ENCODE measurements at places on chromosomes 3 and 15.
A peak's percentile ranks its signal among the peaks of the same experiment; 100 is the strongest.

DNA sequence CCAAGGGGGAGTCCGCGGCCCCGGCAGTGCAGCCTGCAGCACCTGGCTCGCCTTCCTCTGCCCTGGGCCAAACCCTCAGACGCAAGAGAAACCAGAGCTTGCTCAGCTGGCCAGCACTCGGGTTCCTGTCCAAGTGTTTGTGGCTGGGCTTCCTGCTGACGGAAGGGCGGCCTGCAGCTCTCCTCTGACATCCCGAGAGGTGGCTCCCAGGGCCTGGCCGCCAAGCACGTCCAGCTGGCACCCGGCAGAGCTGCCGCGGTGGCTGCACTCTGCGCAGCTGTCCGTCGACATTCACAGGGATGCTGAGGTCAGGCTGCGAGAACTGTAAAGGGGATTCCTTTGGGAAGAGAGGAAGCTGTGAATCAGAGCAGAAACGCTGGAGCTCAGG, 85.6 kb downstream of the CPN2 start:
- peak; percentile 99 for DNase-seq

DNA sequence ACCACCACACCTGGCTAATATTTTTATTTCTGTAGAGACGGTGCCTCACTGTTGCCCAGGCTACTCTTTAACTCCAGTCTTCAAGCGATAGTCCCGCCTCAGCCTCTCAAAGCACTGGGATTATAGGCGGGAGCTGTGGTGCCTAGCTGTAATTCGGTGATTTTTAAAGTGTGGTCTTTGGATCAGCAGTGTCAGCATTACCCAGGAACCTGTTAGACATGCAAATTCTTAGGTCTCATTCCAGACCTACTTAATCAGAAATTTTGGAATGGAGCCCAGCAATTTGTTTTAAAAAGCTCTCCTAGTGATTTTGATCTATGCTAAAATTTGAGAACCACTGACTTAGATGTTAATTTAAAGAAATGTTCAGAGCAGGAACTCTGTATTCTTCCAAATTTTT, 51.9 kb downstream of the GOLM2 start:
- DNase-seq, result peak; percentile 69

- DNase-seq, result no peak
These were observed 30.2 kb downstream of the PPP2R3A start for GRCh38 chr3:135995766-135996165.

- peak; percentile 4 for DNase-seq
These were observed 38.9 kb downstream of the C3orf85 start for GRCh38 chr3:109175411-109175810.

DNA sequence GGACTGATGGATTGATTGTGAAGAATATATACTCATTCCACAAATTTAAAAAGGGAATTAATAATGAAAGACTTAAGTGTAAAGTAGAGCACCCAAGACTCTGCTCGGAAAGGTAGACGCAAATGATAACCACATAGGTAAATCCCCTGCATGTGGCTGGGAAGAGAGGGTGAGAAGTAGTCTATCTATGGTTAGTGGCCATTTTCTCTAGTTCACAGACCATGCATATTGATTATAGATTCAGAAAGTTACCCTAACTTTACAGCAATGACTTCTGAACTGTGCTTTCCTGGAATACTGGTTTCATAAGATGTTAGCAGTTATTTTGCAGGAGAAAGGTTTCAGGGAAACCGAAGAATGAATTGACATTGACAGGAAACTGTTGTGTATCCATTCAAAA, 51.7 kb downstream of the CASR start:
- DNase-seq, result no peak

- no peak for DNase-seq
These were observed 1.6 kb upstream of the ABHD6 start for GRCh38 chr3:58235970-58236369.

DNA sequence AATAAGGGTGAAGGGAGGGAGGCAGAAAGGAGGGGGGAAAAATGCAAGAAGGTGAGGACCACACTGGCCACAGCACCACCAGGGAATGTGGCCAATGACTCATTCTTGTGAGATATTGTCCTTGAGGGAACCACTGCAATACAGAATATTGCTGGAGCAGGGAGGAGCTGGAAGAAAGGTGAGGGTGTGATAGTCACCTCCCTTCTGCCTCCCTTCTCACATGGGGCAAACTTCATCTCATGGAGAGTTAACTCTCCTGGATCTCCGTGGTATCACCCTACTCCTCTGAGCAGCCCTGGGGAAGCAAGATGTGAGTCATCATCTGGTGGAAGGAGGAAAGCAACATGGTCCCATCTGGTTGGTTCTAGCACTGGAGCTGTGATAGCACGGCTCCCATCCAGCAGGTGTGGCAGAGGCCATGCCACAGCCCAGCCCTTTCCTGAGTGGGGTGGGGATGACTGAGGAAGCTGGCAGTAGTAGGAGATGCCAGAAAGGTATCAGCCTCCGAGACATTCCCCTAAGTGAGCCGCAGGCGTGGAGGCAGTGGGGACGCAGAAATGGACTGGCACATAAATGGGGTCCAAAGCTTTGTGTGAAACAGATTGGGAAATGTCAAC, 115.9 kb upstream of the LPP start:
- DNase-seq, result no peak

DNA sequence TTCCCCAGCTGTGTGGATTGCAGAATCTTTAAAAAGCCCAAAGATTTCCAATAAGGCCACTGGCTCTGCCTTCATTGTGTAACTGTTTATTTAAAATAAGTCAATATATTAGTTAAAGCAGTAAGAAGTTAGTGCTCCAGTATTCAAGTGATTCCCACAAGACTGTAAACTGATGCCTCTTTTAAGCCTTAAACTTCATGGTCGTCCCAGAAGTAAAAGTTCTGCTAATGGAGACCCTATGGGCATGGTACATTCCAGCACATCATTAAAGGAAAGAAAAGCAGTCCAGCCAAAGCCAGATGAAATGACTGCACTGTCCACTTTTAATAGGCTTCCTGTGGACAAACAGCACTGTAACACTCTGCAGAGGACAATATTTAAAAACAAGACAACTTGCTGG, 512.6 kb downstream of the MECOM start:
- DNase-seq, result no peak

DNA sequence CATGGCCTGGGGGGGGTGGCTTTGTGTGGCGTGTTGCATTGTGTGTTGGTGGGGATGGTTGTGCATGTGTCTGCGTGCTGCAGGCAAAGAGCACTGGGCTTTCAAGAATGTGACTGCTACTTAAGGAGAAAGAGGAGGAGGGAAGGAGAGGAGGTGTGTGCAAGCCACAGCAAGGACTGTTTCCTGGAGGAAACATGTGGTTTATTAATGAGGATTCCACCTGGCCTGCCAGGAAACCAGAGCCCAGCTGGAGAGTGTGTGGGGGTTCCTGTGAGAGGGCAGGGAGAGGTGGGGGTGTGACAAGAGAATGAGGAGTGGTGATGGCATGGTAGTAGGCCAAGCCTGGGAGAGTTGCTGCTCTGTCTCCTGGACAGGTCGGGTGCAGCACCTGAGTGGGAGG, 258.1 kb upstream of the ROPN1 start:
- DNase-seq, result peak; percentile 24

- no peak for DNase-seq
These were observed 5.9 kb upstream of the NGRN start for GRCh38 chr15:90259524-90259923.

DNA sequence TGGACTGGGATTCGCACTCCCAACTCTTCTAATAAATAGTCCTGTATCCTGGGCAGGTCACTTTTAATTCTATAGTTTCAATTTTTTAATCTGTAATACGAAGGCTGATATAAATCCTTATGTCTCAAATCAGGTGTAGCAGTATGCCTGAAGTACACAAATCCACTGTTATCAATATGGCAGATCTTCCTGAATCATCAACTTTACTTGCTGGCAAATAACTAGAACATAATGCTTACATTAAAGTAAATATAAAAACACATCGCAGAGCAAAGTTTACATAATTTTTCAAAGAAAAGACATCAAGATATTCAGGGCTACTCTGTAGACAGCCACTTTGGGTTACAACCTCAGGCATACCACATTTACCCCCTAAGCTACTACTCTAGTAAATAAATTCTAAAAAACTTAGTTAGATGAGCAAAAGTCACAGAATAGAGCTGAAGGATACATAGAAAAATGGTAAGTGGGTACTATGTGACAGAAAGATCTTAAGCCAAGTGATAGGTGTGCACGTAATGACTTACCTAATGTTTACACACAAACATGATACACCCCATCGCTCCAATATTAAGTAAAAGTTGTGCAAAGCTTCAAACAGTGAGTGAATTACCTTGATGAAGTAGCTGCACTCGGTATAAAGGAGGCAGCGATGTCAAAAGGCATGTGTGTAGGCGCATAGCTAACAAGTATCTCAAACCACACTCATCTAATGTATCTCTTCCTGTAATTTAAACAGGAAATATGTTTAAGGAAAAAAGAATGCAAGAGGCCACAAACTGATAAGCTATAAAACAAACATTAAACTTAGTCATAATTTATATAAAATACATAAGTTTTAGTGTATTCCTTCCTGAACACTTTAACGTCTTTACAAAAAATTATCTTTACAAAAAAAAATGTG, 127.9 kb downstream of the DMXL2 start:
- DNase-seq, result peak; percentile 50

- peak; percentile 81 for DNase-seq
These were observed 17.1 kb downstream of the SNX1 start for GRCh38 chr15:64112904-64113303.

- DNase-seq, result no peak
These were observed 101.2 kb upstream of the WNT5A start for GRCh38 chr3:55588146-55588765.

- no peak for DNase-seq
These were observed 88.7 kb downstream of the SEMA6D start for GRCh38 chr15:47806008-47806407.

DNA sequence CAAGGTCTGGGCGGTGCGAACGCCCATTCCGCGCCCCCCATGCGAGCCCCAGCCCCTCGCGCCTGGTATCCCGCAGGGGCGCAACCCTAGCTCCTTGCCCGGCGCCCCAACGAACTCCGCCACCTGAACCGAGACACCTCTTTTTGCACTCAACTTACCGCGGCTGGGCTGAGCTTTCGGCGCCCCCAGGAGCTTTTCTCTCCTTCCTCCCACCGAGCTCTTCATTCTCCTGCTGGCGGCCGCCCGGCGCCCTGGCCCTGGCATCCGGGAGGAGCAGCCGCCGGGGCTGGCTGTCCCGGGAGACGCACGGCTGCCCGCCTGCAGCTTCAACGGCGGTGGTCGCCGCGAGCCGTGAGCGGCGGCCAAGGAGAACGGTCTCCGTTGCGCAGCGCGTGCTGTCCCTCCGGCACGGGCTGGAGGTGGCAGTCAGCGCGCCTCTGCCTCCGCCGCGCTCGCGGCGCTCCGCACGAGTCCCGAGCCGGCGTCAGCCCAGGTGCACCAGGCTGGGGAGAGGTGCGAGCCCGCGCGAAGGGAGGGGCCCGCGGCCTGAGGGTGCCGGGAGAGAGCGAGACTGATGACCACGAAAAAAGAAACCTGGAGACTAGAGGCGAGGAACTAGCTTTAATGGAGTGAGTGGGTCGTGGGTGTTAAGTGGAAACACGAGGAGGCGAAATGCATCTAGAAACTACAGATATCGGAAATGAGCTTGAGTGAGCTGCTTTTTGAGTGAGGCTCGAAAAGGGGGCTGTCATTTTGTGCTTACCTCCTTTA, 621.5 kb upstream of the ZNF385D start:
- no peak for DNase-seq

- DNase-seq, result no peak
These were observed 8.7 kb downstream of the KIF7 start for GRCh38 chr15:89646416-89647141.

GRCh38 chr15:68145706-68146105, 59.4 kb downstream of the CALML4 start:
- DNase-seq, result peak; percentile 10

GRCh38 chr3:183114384-183115178, 15.3 kb upstream of the MCCC1 start:
- DNase-seq, result no peak

DNA sequence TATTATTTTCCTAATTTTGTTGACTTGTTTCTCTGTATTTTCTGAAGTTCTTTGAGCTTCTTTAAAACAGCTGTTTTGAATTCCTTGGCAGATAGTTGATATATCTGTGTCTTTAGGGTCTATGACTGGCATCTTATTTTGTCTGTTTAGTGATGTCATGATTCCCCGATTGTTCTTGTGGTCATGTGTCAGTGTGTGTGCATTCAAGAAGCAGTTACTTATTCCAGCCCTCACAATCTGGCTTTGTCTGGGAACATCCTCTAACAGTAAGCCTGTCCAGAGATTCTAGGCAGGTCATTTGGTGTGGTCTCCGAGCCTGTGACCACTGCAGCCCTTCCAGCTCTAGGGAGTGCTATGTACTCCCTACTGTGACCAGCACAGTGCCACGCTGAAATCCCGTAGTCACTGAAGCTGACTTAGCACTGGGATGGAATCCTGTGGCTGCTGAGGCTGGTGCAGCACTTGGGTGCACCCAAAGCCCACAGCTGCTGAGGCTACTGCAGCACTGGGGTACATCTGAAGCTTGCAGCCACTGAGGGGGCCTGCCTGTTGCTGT, 6.7 kb downstream of the LNP1 start:
- DNase-seq, result no peak

- peak; percentile 67 for DNase-seq
These were observed 456.3 kb downstream of the FOXP1 start for GRCh38 chr3:71127052-71127831.

DNA sequence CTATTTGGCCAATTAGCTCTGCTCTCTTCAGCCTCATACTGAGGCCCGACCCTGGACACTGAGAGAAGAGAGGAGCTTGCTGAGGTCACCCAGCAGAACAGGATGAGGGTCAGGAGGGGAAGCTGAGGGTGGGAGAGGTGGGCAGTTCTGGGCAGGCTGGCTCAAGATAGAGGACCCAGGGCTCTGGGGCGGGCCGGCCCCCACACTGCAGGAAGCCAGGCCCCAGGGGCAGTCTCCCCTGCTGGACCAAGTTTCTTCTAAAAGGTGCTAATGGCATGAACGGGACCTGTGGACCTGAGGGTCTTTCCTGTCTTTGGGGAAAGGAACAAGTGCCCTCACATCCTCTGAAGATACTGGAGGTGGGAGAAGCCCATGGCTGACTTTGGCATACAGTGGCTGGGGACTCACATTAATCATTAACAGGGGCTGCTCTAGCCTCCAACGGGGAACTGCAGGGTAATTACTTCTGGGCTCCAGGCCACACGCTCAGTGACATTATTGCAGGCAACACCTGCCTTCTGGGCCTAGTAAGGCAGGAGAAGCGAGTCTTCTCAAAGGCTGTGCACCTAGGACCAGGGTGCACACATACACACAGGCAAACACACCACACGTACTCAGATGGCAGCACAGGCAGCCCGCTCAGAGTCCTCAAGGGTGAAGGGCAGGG, 10.6 kb downstream of the HCN4 start:
- no peak for DNase-seq

GRCh38 chr15:100831467-100831866, 48.2 kb upstream of the ALDH1A3 start:
- no peak for DNase-seq

Measured in fibroblast of pulmonary artery (primary cell).